ENCODE measurements at places on chromosomes 4 and X.
A peak's percentile ranks its signal among the peaks of the same experiment; 100 is the strongest.

DNA sequence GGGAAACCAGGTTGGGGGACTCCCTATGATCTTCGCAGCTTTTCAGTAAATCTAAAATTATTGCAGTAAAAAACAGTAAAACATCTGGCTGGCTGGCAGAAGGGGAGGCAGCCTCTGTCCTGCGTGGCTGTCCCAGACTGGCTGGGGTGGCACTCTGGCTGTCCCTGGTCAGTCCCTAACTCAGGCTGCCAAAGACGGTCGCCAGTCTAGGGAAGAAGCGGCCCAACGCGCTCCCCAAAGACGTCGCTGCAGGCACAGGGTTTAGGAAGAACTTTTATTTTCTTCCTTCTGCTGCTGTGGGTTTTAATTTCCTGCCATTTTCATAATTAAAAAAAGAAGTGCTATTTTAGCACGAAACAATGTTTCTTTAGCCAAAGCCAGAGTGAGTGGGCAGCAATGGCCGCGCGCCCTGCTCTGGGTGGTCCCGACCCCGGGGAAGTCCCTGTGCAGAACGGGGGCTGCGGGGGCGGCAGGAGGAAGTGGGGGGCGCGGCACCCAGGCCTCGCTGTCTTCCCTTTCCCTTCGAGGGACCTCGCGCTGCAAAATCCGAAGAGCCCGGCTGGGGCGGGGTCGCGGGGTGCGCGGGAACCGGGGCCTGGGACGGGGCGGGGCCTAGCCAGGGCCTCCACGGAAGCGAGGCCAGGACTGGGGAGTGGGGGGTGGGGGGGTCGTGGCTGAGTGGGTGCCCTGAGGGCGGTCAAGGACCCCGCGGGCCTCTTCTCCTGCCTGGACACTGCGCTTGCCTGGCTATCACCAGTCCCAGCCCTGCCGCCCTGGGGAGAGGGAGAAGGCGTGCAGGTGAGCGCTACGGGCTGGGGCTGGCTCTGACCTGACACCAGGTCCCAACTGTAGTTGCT lies 6.3 kb upstream of the LETM1 start:
- no peak for DNase-seq

- DNase-seq, result no peak
These were observed 114.0 kb downstream of the ZAR1 start for GRCh38 chr4:48604041-48604440.

DNA sequence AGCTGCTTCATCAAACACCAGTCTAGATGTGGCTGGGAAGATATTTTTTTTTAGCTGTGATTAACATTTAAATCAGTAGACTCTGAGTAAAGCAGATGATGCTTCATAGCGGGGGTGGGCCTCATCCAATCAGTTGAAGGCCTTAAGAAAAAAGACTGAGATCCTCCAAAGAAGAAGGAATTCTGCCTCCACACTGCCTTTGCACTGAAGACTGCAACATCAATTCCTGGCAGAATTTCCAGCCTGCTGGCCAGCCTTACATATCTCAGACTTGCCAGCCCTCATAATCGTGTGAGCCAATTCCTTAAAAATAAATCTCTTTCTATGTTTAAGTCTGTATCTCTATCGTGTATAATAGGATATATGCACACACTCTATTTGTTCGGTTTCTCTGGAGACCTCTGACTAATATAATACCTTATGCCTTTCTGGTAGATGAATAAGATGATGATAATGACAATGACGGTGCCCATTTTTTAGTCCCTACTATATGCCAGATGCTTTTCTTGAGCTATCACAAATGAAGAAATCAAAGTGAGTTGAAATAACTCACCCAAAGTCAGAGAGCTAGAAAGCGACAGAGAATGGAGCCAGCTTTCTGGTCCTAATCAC lies 66.1 kb upstream of the SOD3 start:
- DNase-seq, result no peak

- no peak for DNase-seq
These were observed 7.3 kb upstream of the TMEM185A start for GRCh38 chrX:149638860-149639259.

DNA sequence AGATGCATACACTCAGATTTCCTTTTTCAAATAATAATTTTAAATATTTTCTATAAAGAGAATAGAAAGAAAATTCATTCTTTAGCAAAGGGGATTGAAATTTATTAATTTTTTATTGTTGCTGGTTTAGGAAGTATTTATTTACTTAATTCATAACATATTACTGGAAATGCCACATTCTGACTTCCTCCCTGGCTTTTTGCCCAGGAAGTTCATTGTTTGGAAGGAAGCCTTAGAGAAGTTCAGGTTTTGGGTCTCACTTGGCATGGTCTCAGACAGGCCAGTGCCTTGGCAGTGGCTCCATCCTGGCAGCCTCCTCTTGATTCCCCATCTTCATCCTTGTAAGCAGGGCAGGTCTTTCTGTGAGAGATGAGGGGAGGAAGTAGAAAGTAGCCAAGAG lies 50.5 kb downstream of the IL15 start:
- no peak for DNase-seq

- DNase-seq, result peak; percentile 1
These were observed 499 bp downstream of the CYP2U1 start for GRCh38 chr4:107931775-107932321.

- DNase-seq, result no peak
These were observed 542.7 kb downstream of the TLL1 start for GRCh38 chr4:166415749-166416148.

- DNase-seq, result no peak
These were observed 993.6 kb downstream of the ARAP2 start for GRCh38 chr4:35250761-35251160.

DNA sequence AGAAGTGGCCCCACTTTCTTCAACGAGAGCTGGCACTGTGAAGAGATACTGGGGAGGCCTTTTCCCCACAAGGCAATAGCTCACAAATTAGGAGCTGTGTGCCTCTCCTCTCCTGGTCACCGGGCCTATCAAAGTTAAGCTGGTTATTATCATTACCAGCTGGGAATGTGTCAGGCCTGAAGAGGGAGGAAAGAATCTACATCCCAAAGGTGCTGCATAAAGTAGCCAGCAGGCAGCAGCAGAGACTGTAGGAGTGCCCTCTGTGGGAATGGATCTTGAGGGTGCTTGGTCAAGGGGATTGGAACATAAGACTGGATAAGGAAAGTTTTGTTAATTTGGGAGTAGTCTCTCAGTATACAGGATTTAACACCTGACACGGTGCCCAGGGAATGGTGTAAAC lies 9.1 kb upstream of the TMPRSS11D start:
- no peak for DNase-seq

GRCh38 chrX:109270580-109271484 lies 211.1 kb downstream of the GUCY2F start:
- no peak for DNase-seq

DNA sequence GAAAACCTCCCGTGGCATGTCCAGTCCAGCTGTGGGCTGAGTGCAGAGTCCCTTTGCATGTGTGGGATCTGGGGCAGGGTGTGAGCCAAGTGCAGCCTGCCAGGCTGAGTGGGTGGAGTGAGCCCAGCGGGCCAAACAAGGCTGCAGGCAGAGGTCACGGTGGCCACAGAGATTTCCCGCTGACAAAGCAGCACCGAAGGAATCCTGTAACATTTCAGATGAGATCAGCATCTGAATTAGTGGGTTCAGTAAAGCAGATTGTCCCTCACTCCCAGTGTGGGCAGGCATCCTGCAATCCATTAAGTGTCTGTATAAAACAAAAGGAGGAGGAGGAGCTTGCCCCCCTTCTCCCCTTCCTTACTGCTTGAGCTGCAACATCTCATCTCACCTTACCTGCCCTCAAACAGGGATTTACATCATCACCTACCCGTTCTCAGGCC lies 324.4 kb downstream of the FAT4 start:
- DNase-seq, result no peak

GRCh38 chr4:39502019-39502663 lies 25.1 kb downstream of the UGDH start:
- no peak for DNase-seq

GRCh38 chrX:40085102-40085551 lies 12.6 kb downstream of the BCOR start:
- DNase-seq, result no peak

DNA sequence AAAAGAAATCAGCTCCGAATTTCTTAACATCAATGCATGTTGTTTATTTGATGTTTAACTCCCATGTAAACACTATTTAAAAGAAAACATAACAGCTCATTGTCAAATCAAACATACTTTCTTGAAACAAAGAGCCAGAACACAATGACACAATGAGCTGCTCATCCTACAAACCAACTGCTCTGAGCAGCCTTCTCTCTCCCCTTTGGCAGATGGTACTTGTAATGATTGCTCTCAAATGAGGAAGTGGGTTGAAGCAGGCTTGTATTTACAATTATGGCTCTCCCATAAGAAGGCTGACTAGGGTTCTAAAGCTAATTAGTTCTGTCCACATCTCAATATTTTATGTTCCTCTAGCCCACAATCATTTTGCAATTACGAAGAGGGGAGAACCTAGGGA lies 637.8 kb upstream of the ADGRL3 start:
- DNase-seq, result no peak

DNA sequence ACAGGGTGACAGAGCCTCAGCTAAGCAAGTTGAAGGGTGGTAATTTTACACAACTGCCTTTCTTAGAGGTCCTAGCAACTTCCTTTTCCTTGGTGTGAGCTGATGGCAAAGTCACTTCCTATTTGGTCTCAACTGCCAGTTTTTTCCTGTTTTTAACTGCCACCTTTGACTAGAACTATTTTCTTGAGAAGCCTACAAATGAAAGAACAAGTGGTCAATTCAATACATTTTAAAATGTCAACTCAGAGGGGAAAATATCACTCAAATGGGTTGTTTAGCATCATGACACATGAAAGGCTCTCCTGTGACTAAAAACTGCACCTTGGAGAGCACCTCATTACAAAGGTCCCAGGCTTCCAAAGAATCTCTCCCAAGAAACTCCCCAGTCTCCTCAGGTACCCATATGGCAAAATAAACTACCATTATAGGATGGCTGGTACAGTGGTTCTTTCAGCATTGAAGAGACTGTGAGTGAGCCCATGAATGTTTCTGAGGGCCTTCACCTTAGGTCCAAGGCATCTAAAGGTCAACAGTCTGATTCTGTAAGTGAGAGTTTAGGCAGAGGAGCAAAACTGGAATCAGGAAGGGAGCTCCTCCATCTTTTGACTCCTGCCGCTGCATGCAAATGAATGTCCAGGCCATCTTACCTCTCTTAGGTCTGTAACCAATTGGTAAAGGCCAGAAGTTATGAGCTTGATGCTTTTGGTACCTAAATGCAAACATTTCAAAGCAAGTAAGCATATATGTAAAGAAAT lies 5.5 kb upstream of the STK26 start:
- DNase-seq, result no peak

DNA sequence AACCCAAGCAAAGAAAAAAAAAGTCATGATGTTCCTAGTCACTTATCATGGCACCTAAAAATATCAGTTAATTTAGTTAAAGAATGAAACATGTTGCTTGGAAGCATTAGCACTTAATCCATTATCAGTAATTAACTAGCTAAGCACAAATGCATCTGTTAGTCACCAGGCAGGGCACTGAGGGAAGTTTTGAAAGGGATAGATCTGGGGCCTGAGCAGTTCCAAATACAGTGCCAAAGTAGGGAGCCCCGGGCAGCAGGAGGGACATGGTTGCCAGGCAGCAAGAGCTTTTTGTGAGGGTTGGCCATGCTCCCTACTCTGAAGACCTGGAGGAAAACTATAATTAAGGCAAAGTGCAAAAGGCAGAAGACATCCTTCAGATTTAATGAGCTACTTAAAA lies 62.0 kb downstream of the PHKA1 start:
- DNase-seq, result no peak

DNA sequence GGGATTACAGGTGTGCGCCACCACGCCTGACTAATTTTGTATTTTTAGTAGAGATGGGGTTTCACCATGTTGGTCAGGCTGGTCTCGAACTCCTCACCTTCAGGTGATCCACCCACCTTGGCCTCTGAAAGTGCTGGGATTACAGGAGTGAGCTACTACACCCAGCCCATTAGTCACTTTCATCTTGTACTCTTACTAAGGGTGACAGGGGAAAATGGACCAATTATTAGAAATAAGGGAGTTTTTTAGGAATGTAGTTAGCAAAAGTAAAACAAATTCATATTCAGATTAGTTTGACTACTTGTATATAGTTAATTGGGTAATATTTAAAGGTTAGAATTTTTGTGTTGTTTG lies 26.1 kb downstream of the SMARCA5 start:
- no peak for DNase-seq

DNA sequence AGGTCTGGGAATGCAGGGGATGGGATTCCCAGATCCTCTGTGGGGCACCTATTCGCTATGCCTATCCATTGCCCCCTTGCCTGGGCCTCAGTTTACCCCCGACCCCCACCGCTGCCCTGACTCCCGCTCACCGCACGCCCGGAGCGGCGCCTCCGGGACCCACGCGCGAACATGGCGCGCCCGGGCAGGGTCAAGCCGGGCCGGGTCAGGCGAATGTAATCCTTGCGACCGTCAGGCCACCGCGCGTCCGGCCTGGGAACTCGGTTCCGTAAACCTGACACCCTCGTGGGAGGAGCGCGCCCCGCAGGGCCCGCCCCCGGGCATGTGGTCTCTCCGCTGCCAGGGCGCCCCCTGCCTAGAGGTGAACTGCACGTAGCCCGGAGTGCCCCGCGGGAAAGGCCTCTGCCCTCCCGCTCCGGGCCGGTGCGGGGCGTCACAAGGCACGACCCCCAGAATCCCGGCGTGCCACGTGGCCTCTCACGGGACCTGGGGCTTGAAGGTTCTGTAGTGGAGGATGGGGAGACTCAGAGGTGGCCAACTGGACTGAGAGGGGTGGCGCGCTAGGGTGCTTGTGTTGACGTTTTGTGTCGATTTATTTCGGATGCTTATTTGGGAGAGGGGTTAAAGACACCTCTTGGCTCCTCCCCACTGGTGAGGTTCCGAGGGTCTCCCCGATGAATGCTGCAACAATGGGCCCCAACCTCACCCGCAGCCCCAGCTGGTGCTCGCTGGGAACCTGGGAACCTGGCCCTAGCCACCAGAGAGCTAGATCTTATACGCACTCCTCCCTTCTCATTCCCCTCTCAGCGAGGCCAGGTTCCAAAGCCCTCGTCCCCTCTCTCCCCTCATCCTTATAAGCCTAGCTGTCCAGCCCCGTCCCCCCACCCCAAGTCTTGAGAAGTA lies at the start of gene PRICKLE3:
Gene PRICKLE3 (minus strand): TSS at position 249 of the 903 bp plus-strand sequence. CDS start 76 bp downstream, at position 173.
- DNase-seq, result peak; percentile 53

- no peak for DNase-seq
These were observed 40.8 kb downstream of the ZNF518B start for GRCh38 chr4:10416441-10416840.

GRCh38 chr4:115126491-115126890 lies 13.1 kb upstream of the NDST4 start:
- no peak for DNase-seq

- no peak for DNase-seq
These were observed 6.8 kb downstream of the MECP2 start for GRCh38 chrX:154090731-154091130.

Data from stimulated activated CD8-positive, alpha-beta memory T cell treated with anti-CD3 and anti-CD28 coated beads, Interleukin-15, amount 100 ng/mL, for 4 hours (primary cell).